ENCODE measurements at places on chromosomes 7 and 10.

- DNase-seq = no peak
Measured at GRCh38 chr7:11751807-11752389, 80.1 kb downstream of the THSD7A start.

GRCh38 chr10:3192856-3193635 lies 20.5 kb upstream of the PITRM1 start:
- peak; percentile 46 for DNase-seq

- DNase-seq = no peak
Measured at GRCh38 chr7:93011351-93012294, 106.2 kb downstream of the SAMD9 start.

DNA sequence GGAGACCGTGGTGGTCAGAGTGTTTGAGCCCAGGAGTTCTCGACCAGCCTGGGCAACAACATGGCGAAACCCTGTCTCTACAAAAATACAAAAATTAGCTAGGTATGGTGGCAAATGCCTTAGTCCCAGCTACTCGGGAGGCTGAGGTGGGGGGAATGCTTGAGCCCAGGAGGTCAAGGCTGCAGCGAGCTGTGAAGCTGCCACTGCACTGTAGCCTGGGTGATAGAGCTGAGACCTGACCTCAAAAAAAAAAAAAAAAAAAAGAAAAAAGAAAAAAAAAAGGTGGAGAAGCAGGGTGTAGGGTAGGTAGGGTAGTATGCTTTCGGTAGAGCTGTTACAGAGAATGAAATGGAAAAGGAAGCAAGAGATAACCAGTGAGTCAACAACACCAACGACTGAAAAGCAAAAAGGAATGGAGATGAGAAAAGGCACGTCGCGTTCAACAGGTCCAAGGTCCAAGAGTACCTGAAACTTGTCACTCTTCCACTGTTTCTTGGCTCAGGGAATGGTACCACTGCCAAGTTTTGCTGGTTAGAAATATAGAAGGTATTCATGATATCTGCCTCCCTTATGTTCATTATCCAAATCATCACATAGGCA lies 4.3 kb upstream of the RSBN1L start:
- no peak for DNase-seq

DNA sequence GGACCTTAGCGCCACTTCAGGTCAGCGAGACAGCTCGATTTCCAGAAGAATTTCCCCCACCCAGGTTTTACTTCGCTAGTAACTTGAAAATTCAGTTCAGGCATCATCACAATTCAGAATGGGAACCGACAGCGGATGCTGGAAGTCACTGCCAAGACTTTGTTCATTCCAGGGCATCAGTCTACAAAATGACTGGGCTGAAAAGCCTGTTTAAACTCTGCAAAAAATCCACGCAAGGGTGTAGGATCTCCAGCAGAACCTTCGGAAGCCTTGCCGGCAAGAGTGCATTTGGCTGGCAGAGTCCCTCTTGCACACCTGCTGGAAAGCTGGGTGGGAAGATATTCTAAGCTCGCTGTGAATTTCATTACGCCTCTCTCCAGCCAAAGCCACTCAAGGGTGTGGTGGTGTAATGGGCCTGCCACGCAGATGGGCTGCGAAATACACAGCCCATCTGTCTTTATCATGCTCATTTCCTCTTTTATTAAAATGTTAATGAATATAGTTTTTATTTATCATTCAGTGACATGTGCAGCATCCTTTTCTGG lies 672.0 kb upstream of the FOXK1 start:
- DNase-seq = no peak

DNA sequence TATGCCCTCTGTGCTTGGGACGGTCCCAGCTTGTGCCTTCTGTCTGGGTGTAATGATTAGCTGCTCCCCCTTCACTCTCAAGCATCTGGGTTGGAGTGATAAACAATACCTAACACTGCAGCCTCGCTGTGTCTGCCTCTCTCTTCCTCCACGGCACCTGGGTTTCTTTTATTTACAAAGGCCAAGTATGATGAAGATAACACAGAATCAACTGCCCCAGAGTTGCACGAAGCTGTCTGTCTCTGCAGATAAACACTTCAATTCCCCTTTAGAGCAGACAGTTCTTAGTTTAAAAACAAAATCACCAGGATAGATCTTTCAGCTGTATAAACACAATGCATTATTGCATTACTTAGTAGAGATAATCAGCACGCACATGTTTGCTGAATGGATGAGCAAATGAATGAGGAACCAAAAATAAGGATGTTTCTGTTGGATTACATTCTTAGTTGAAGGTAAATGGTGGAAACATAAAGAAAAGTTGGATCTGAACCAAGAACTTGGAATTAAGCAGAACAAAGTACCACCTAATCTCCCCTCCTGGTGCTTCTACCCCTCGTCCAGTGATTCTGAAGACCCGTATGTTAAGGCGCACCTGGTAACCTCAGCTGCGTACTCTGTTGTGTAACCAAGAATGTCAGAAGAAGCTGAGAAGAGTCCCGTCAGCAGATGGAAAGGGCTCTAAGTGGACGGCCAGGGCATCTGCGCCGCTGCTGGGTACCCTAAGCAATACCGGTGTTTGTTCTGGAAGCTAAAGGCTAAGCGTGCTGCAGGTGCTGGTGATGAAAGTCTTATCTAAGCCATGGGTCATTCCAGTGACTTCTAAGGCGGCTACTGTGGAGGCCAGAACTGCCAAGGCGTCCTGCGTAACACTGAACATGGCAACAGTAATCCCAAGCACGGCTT lies 26.6 kb downstream of the INSIG1 start:
- peak; percentile 52 for DNase-seq

GRCh38 chr7:149261316-149261828 lies 624 bp upstream of the ZNF783 start:
- DNase-seq = no peak

GRCh38 chr7:121515630-121516401 lies 119.7 kb upstream of the FAM3C start:
- no peak for DNase-seq

DNA sequence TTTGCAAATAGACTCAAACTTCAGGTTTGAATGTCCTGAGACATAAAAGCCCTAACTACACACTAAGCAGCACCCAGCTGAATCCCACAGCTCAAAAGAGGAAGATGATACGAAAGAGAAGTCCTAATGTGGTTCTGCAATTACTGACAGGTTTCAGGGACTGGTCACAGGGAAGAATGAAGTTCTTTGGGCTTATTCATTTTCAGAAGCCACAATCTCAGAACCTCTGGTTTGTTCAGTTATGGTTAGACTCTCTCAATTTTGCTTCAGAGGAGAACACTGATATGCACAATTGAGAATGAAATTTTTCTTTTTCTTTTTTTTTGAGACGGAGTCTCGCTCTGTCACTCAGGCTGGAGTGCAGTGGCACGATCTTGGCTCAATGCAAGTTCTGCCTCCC lies 94.6 kb upstream of the FAM180A start:
- DNase-seq = no peak
